ENCODE measurements at places on chromosomes 2 and 18.

DNA sequence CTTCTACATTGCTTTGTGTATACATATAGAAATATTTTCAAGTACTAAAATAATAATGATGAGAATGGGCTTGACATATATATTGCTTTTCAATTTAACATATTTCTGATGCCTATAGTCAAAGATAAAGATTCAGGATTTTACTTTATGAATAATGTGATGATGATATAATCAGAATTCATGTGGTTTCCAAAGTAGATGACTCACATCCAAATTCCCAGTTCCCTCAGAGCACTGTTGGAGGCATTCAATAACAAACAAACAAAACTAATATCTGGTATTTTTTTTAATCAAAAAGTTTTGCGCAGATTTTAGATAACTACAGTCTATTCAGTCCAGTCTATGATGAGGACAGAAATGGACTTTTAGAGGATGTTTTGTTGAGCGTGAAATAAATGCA is 2094.5 kb upstream of the CELF4 start:
- DNase-seq, result no peak

DNA sequence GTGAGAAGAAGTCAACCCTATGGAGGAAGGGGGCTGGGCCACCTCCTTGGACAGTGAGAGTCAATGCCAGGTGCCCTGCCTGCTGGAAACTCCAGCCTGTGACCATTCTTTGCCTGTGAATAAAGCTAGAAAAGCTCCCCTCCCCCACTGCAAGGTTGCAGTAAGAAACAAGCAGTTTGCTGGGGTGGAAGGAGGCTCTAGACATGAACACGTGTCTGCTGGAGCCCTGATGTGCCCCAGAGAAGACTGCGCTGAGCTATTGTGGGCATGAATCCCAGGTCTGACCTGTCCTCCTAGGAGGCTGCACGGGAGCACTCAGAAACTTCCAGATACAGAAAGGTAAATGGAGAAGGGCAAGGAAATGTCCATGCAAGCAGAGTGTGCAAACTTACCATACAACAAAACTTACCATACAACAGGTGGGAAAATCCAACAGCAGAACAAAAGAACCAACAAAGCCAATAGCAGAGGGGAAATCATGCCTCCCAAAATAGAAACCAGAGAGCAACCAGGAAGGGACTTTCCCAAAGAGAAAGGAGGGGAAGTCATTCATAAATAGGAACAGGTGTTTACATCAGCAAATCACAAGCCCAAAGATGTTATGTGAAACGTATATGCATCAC is 278.7 kb downstream of the BCL2 start:
- no peak for DNase-seq

DNA sequence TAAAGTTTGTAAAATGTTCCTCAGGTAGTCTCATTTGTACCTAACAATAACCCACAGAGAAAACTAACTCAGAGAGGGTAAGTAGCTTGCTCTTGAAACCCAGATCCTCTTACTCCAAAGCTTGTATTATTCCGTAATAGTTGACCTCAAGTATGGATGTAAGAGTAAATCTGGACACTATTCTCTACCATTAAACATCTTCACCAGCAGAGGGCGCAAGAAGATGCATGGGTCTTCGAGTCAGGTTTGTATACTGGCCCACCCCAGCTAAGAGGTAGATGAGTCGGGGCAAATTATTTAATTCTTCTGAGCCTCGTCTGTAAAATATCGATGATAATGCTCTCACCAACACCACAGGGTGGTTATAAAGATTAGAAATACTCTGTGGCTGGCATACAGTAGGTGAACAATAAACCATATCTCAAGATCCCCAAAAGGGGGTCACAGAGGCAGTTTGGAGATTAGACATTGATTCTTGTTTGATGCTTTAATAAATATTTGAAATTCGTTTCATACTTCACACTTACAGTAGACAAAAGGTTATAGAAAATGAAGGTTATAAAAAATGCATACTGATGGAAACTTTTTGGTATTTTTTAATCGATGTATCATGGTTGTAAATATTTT is 3.5 kb upstream of the CABLES1 start:
- DNase-seq, result peak; percentile 38

- DNase-seq, result no peak
Measured at GRCh38 chr18:52070291-52070756, 269.7 kb upstream of the DCC start.

- no peak for DNase-seq
Measured at GRCh38 chr2:115874427-115874826, 1432.0 kb downstream of the DPP10 start.

Data from activated CD4-positive, alpha-beta T cell treated with anti-CD3 and anti-CD28 coated beads, Interleukin-2, amount 50 U/mL, for 48 hours (primary cell).